ENCODE measurements at places on chromosomes 6 and 20.
A peak's percentile ranks its signal among the peaks of the same experiment; 100 is the strongest.

DNA sequence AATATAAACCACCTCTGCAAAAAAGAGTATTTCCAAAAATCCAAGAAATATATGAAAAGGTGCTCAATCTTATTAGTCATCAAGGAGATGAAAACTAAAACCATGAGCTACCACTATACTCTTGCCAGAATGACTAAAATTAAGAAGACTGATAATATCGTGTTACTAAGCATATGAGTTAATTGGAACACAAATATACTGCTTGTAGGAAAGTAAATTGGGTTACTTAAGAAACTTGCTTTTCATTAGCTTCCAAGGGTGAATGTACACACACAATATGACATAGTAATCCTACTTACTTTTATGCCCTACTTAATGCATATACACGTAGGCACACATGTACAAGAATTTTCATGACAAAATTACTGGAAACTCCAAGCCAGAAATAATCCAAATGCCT, 3.4 kb downstream of the THEMIS start:
- no peak for DNase-seq

- peak; percentile 32 for DNase-seq
Observed at GRCh38 chr6:52929321-52930164, 20.0 kb upstream of the GSTA3 start.

- peak; percentile 79 for DNase-seq
Observed at GRCh38 chr6:113306552-113307145, 550.5 kb upstream of the MARCKS start.

- no peak for DNase-seq
Observed at GRCh38 chr6:3612341-3613041, 139.0 kb downstream of the PXDC1 start.

GRCh38 chr20:8116067-8116811, 15.8 kb upstream of the PLCB1 start:
- DNase-seq: no peak

GRCh38 chr6:39818695-39819094, 26.5 kb downstream of the DAAM2 start:
- no peak for DNase-seq

DNA sequence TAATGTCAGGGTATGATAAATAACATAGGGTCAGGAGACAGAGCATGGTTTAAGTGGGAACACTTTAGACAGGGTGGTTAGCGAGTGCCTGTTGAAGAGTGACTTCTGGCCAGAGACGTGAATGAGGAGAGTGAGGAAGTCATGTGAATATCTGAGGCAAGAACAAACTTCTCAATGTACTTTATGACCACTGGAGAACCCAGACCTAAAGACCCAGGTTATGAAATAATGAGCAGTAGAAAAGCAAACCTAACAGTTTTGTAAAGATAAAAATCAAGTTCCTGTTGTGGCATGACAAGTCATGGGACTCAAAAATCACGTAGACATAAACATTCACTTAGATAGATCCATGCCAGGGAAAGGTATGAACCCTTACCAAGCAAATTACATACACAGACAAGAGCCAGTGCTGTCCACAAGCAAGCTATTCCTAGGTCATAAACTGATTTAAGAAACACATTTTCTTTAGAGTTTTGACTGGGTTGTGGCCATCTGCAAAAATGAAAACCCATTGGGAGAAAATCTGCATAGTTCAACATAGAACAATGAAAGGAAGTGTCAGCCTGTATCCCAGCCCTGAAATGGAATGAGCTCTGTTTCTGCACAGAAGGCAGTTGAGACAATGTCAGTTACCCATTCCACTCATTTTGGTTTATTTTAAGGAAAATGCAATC, 2.2 kb upstream of the MYCT1 start:
- DNase-seq: no peak

- DNase-seq: no peak
Observed at GRCh38 chr20:49657118-49657901, 56.4 kb downstream of the B4GALT5 start.

GRCh38 chr6:7048894-7049293, 58.9 kb upstream of the RREB1 start:
- no peak for DNase-seq

DNA sequence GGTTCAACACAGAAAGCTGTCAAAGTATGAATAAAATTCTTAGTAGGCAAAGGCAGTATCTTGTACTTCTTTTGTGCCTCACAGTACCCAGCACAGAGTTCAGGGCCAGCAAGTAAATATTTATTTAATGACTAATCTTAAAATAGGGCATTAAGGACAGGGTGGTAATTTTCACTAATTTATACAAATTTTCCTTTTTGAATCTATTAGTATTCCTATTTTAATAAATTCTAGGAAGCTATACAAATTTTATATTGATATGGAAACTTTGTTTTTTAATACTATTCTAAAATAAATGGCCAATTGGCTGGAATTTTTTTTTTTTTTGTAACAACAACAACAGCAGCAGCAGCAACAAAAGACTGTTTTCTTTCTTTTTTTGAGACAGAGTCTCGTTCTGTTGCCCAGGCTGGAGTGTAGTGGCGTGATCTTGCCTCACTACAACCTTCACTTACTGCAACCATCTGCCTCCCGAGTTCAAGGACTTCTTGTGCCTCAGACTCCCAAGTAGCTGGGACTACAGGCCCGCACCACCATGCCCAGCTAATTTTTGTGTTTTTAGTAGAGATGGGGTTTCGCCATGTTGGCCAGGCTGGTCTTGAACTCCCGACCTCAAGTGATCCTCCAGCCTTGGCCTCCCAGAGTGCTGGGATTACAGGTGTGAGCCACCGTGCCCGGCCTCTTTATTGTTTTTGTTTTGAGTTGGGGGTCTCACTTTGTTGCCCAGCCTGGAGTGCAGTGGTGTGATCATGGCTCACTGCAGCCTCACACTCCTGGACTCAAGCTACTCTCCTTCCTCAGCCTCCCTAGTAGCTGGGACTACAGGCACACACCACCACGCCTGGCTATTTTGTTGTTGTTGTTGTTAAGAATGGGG, 85.2 kb downstream of the FKBP5 start:
- no peak for DNase-seq

GRCh38 chr6:36683656-36684446, 5.3 kb downstream of the CDKN1A start:
- no peak for DNase-seq

- DNase-seq: no peak
Observed at GRCh38 chr6:157260735-157261410, 62.4 kb downstream of the TMEM242 start.

DNA sequence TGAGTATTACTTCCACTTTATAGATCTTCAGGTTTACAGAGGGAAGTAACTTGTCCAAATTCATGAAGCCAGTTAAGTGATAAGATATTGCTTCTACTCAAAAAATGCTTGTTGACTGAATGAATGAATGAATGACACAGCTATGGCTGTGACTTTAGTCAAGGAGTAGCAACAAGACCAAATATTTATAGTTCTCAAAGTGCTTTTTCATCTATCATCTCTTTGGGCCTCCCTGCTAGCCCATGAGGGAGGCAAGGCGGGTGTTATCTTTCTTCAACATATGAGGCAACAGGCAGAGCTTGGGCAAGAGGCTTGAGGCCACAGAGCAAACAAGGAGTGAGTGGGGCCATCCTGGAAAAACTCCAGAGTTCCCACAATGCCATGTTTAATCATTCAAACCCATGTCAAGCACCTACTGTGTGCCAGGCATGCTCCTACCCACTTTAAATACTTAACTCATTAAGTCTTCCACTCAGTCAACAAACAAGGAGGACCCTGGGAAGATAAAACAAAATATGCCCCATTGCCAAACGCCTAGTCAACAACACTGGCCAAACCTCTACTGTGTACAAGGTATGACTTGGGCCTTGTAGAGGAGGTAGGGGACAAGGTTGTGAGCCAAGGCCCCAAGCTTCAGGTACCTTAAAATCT, 15.9 kb downstream of the BCL2L1 start:
- DNase-seq: no peak

DNA sequence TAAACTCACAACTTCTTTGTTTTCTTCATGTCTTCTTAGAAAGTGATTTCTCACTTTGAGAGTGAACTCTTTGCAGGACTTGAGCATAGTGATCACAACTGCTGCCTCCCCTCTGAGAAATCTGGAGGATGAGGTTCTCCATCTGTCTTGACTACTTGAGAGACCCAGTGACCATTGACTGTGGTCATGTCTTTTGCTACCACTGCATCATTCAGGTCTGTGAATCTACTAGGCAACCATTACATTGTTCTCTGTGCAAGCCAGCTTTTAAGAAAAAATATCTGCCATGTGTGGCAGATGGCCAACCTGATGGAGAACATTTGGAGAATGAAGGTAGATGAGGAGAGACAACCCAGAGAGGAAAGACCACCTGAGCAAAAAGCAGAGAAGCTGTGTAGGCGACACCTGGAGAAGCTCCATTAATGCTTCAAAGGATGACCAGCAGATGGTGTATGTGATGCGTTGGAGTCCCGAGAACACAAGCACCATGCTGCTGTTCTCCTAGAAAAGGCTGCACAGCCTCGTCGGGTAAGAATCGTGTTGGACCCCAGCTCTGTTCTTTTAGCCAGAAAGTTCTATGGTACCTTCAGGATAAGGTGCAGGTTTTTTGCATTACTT, 25.1 kb upstream of the TRIM26 start:
- DNase-seq: no peak

DNA sequence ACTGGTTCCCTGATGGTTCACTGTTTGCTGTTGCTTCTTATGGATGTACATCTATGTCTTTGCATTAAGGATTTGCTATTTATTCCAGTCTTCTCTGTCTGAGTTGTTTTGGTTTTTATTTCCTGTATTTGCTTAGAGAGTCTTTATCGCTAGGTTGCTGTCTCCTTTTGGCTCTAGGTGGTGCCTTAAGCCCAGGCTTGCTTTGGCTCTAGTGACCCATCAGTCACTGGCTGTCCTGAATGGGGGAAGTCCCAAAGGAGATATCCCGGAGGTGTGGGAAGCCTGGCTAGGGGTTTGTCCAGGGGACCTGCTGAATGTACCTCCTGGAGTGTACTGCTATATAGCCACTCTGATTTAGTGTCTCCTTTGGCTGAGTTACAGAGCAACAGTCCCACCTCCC, 53.4 kb downstream of the MCHR2 start:
- DNase-seq: no peak

DNA sequence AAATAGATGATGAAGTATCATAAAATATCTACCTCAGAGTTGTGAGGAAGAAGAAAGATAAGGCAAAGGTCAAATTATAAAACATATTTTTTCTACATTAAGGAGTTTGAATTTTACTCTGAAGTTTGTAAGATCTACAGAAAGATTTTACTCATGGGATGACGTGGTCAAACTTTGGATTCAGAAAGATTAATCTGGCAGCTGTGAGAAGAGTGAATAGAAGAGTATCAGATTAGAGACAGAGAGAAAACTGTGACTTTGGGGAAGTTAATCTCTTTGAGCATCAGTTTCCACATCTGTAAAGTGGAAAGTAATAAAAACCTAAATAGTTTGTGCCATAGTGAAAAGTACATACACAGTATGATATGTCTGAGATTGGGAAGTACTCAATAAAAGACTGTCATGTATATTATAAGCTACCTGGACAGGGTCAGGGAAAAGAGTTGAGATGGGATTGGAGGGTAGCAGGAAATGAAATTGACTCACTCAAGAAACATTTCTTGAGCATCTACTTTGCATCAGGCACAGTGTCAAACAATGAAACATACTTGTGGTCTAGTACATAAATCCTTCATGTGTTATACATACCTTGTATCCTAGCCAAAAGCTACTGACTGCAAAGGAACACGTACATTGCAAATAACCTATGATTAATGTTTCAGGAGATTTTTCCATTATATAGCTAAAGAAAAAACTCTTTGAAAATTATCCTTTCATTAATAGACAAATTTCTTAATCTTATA, 222.1 kb downstream of the TMEM200A start:
- DNase-seq: no peak

DNA sequence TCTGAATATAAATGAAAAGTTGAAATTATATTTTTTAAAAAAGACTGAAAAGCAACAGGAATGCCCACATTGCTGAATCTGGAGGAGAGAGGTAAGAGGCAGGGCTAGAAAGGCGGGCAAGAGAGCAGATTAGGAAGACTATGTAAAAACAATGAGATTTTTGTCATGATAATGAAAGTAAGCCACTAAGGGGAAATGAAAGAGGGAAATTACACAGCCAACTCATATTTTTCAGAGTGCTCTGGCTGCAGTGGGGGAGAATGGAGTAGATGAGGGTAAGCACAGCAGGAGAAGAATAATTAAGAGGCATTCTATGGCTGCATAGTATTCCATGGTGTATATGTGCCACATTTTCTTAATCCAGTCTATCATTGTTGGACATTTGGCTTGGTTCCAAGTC, 281.9 kb downstream of the PKHD1 start:
- DNase-seq: no peak

- no peak for DNase-seq
Observed at GRCh38 chr6:48080227-48081009, 30.6 kb downstream of the PTCHD4 start.

GRCh38 chr6:137512757-137513605, 18.8 kb upstream of the OLIG3 start:
- DNase-seq: no peak
